ELR (cell line): ENCODE measurements at places on chromosomes 5 and 9.

DNA sequence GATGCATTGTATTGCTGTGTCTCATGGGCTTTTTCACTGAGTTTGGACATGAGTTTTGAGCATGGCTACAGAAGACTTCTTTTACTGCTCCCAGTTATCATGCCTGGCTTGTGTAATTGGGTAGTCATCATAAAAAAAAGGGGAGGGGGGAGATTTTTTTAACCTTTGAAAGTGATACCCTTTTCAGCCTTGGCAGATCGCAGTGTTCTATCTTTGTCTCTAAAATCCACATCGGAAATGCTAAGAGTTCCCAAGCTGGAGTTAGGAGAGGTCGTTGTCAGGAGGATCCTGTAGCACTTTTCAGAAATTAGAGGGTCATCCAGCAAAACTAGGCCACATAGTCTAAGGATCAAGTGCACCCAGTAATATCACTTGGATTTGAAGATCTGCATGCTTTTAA lies 188.4 kb downstream of the WDR70 start:
- no peak for DNase-seq

GRCh38 chr5:108206707-108207106 lies 175.2 kb downstream of the FBXL17 start:
- no peak for DNase-seq

- no peak for DNase-seq
These were observed 40.6 kb downstream of the ADCY2 start for GRCh38 chr5:7436521-7436920.

- DNase-seq: no peak
These were observed 90.9 kb downstream of the EQTN start for GRCh38 chr9:27206041-27206440.

DNA sequence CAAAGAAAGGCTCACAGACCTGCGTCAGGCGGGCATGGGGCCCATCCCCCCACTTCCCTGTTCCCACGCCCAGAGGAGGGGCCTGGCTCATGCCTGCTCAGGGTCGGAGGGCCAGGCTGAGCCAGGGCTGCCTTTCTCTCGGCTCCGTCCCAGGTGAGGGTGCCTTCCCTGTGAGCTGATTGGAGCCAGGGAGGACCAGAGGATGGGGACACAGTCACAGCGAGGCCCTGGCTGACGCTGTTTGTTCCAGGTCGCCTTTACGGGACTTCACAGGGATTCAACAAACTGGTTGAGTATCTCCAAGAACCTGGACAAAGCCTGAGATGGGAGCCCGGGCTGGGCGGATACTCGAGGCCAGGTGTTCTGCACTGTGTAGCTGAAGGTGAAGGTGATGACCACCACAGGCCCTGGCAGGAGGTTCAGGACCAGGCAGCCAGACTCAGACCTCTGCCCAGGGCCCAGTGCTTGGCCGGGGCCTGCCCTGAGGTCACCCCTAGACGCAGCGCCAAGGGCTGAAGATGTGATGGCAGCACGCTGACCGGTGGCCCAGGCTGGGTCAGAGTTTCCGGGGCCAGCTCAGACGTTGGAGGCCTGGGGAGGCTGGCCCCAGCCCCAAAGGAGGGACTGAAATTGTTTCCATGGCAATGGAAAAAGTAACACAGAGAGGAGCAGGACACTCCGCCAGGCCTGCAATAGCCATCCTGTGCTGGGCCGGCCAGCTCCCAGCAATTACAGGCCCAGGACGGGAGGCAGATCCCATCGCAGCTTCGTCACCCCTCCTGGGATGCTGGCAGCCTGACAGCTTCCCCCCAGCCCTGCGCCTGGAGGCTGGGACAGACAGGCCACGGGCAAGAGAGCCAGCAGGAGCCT lies 65.3 kb upstream of the ADAMTS2 start:
- DNase-seq: no peak

DNA sequence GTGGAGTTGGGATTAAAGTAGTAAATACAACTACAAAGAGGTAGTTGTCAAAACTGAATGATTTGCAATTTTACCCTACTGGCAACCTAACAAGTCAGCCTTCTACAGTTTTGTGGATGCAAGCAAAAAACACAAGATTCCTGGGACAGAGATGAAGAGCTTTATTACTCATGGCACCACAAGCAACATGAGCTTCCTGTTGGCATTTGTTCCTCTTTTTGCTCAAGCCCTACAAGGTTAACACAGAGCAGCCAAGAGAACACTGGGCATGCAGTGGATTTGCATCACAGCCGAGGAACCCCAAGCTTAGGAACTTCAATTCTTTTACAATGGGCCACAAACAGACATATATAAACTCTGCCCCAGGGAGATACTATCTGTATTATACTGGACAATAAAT lies 28.8 kb upstream of the DMAC1 start:
- DNase-seq: no peak

- peak; percentile 56 for DNase-seq
These were observed 46.2 kb upstream of the FABP6 start for GRCh38 chr5:160183075-160183474.

DNA sequence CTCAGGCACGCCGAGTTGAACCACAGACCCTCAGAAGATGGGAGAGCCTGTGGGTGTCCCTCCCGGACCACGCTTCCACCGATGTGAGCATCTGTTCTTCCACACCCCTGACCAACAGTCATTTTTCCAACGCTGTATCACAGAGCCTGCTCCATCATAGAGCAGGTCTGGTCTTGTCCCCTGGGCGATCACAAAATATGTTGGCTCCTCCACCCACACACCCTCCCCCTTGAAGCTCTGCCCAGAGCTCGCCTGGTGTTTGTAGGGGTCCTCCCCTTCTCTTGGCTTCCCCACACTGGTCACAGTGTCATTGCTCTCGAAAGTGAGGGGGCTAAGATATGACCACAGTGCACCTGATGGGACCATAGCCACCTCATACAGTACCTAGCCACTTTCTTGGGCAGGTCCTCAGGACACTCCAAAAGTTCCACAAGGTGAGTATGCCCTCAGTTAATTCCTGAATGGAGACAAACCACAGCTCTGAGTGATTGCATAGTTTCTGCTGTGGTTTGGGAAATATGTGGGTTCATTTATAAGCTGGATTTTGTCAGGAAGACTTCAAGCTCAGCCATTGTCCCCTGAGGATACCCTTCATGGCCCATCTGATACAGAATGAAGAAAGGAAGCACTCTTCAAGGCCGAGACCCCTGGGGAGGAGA lies 3.5 kb upstream of the ZNF618 start:
- no peak for DNase-seq

- no peak for DNase-seq
These were observed 70.1 kb downstream of the GNAQ start for GRCh38 chr9:77961541-77961940.

- no peak for DNase-seq
These were observed 104.4 kb downstream of the ZNF354C start for GRCh38 chr5:179164331-179165311.

- DNase-seq: no peak
These were observed 26.4 kb downstream of the PTGR1 start for GRCh38 chr9:111572950-111573604.

DNA sequence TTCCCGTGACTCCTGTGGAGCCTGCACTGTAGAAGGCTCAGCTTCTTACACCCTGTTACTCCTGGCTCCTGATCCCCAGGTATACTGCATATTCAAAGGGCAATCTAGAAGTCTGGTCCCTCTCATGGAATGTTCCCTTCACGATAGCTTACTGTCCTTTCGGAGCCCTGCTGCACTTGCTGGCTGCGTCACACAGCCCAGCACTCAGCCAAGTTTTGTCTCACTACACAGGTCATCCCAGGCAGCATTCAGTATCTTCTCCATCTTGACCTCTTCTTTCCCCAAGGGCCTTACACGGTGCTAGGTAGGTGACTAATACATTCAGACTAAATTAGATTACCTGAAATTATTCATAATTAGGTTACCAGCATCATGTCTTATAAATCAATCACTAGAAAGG lies 123.7 kb downstream of the WDR41 start:
- no peak for DNase-seq

DNA sequence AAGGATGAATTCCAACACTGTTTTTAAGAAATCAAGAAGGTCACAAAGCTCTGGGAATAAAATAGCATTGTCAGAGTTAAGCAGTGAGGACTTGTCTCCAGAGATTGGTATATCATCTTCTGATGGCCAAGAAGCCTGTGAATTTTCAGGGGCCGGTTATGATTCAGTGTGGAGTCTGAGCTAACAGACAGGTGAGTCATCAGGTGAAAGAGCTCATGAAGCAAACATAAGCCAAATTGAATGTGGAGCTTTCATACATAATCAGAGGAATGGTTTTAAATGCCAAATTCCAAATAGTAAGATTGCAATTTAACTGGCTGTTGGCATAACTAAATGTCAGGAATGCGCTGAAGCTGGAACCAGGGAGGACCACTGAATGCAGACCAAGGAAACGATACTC lies 494.2 kb downstream of the MTRR start:
- DNase-seq: peak; percentile 40

- DNase-seq: no peak
These were observed 555.3 kb upstream of the FTMT start for GRCh38 chr5:121296356-121296755.

- DNase-seq: peak; percentile 89
These were observed 11.2 kb downstream of the MSANTD3 start for GRCh38 chr9:100437860-100438805.

DNA sequence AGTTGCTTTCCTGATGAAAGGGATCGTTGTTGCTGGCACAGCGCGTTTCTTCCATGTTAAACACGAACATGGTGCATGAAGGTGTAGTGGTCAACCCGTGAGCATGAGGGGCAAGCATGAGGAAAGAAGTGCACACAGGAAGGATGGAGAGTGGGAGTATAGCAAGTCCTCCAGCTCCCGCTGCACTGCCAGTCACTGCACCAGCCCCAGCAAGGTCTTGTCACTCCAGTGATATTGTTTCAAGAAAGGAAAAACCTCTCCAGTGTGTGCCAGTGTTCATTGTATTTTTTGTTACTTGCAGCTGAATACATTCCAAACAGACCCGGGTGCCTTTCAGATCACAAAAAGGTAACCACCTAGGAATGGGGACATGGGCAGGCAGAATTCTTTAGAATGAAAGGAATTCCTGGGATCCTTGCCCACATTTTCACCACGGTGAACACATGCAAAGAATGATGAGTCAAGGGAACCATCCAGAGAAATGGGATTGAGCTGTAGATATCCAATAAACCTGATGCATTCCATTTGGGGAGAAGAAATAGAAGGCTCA lies 186.3 kb downstream of the AOPEP start:
- peak; percentile 89 for DNase-seq

- DNase-seq: no peak
These were observed 62.0 kb downstream of the MACROH2A1 start for GRCh38 chr5:135337064-135337463.

DNA sequence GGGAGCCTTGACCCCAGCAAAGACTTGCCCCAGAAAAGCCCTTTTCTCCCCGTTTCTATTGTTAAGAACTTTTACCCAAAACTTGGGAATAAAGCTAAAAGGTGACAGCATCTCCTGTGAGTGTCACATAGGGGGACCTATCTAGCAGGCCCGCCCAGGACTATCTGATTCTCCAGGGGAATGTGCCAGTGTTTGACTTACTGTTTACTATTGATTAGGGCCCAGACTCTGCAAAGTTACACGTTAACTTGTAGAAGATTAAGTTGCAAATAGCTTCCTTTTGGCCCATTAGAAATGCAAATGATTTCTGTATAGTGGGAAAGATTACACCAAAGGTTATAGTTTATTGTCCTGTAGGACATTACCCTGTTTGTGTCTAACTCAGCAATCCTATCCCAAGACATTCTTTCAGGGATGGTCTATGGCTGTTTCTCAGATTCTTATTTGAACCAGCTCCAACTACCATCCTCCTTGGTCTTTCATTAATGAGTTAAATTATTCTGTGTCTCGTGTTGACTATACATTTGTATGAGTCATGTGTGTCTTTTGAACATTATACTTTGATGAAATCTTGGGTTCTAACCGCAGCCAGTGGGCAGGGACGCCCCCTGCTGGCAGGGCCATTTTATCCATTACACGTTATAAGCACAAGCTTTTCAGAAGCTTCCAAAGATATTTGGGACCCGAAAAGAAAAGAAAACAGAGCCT lies 60.7 kb downstream of the HRH2 start:
- peak; percentile 48 for DNase-seq

- DNase-seq: no peak
These were observed 17.3 kb downstream of the ITGA1 start for GRCh38 chr5:52804981-52805380.

GRCh38 chr9:87008667-87009066 lies 61.4 kb upstream of the GAS1 start:
- no peak for DNase-seq

DNA sequence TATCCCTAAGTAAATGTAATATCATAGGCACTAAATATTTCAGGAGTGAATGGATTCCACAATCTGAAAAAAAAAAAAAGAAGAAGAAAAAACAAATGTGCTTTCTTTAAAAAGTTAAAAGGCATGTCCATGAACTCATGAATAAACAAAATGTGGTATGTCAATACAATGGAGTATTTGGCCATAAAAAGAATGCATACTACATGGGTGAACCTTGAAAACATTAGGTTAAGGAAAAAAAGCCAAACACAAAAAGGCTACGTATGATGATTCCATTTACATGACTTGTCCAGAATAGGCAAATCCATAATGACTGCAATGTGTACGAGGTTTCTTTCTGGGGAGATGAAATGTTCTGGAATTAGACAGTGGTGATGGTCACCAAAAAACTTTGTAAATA lies 45.3 kb downstream of the FNIP1 start:
- DNase-seq: peak; percentile 9

GRCh38 chr5:110790673-110791072 lies 51.9 kb downstream of the SLC25A46 start:
- DNase-seq: peak; percentile 62

DNA sequence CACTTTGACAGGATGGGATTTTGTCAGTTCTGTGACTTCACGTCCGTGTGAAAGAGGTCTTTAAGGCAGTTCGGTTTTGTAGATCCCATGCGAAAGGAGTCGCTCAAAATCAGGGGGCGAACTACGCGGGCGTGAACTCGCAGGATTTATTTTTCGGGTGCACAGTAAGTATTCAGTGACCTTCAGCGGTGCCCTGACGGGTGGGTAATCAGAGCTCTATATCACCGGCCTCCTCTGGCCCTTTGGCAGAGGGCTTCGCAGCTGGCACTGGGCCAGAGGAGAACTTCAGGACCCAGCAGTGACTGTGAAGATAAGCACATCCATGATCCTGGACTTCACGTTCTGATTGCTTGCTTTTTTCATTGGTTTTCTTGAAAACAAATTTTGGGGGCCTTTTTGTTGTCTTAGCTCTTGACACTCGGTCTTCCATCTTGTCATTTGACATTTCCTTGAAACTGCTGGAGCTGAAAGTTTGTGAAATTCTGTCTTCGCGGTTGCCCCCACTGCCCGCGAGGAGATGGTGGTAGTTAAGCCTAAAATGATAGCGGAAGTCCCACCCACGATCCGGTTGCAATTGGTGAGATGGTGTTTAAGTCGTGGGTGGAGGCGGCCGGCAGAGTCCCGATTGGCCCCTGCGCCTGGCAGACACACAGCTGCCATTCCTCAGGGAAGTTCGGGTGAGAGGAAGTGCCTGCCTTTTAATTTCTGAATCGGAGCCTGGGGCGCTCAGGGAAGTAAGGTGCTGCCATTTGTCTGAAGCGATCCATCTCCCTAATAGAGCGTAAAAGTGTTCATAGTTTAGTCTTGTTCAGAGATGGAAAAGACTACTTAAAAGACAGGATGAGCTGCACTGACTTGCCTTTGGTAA lies at the start of gene FAM120AOS:
TSS of gene FAM120AOS (minus strand) at position 535 of the 868 bp plus-strand sequence. CDS start 872 bp downstream, outside the sequence.
- DNase-seq: peak; percentile 95

- no peak for DNase-seq
These were observed 499.7 kb downstream of the PDE4D start for GRCh38 chr5:59393585-59394420.

- DNase-seq: no peak
These were observed 184.3 kb downstream of the MTRR start for GRCh38 chr5:8053270-8053669.
